ENCODE measurements at places on chromosomes 2 and 18. TPM values are rescaled to one million over a fixed set of nuclear protein-coding genes. Genes with fewer than 3 reads are reported as not detected.

The DNAJC5G gene
- total RNA-seq: not detected

The KANSL1L gene
- 55.1 TPM for total RNA-seq

The PKP4 gene
- 47.4 TPM for total RNA-seq

The PDE1A gene
- 9.2 TPM for total RNA-seq

The POLR1B gene
- 9.9 TPM for total RNA-seq

The LIMS3 gene
- 0.94 TPM for total RNA-seq

The ACTR1B gene
- total RNA-seq: 50.5 TPM

The ARL5A gene
- total RNA-seq: 46.6 TPM

The CHRNG gene
- total RNA-seq: not detected

The AGXT gene
- total RNA-seq: not detected

The VPS4B gene
- 46.0 TPM for total RNA-seq

The NDC80 gene
- not detected for total RNA-seq

The CD8A gene
- 1.3 TPM for total RNA-seq

The IL36RN gene
- total RNA-seq: not detected

Data from subcutaneous adipose tissue (tissue), 4 donors.